ENCODE measurements at places on chromosomes 1 and 21.

DNA sequence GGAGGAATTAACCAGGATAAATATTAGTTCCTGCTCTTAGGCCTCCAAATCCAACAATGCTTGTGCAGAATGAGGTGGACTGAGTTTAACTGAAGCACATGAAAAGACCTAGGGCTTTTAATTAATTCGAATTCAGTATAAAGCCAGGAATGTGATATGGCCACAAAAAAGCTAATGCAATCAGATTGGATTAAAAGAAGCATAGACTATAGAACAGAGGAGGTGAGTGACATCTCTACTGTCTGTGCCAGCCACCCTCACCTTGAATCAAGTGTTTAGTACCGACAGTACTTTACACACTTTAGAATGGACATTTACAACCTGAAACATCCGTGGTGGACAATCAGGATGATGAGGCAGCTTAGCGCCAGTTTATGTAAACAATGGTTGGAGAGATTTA lies 62.1 kb downstream of the CNIH3 start:
- no peak for DNase-seq

DNA sequence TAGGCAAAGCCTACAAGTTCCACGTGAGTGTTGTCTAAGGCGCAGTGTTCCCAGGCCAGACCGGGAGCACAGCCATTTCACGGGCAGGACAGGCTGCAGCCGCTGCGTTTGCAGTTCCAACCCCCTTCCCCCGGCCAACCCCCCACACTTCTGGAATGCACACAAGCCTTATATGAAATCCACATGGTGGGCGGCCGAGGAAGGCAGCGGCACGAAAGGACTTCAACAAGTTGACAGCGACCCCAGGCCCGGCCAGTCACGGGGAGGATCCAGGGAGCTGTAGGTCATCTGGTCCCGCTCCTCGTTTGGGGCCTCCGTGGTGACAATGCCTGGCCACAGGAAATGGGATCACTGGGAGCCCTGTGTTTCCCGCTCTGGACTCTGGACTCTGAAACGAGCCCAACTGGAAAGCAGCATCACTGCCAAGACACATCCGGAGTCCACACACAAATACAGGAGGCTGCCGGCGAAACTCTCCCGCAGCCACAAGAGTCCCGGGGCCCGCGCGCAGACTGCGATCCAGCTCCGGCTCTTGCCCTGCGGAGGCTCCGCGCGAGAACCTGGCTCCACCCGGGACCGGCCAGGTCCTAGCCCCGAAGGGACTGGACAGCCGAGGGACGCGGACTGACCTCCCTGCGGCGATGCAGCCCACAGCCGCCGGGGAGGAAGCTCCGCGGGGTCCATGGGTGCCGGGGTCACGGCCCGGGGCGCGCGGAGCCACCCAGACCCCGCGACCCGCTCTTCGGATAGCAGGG lies 794 bp downstream of the NID1 start:
- no peak for DNase-seq

- DNase-seq: no peak
Observed at GRCh38 chr1:38576241-38576640, 283.3 kb downstream of the RRAGC start.

DNA sequence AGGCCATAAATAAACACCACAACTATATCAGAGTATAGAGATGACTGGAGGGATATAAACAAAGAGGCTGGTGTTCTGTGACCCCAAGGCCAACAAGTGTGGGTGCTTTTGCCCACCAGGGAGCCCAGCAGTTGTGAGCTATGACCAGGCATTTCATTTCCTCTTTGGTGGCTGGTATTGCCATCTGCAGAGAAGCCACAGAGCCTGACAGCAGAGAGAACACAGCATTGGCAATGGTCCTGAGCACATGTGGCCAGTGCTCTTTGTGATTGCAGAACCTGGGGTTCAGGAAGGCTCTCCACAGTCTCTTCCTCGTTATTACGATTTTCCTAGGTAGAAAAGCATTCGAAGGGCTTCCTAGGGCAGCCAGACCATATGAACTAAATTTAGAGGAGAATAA lies 112.3 kb downstream of the TM2D1 start:
- no peak for DNase-seq

DNA sequence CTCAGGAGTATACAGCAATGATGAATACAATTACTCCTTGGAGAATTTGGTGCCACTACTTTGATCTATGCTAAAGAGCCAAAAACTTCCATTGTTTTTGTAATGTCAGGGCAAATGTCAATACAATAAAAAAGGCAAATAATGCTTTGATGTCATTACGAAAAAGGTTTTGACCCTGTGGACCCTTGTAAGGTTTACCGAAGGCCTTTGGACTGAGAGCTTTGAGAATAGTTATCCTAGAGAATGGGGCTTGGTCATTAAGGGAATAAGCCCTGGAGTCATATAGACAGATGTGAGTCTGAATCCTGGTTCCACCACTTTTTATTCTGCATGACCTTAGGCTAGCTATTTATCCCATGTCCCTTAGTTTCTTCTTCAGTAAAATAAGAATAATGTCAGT lies 27.5 kb downstream of the CEP170 start:
- DNase-seq: no peak

All from AG09309 (cell line).